ENCODE measurements at places on chromosomes 16 and 17.
A peak's percentile ranks its signal among the peaks of the same experiment; 100 is the strongest.

GRCh38 chr16:67883872-67884261 is 818 bp upstream of the NRN1L start:
- DNase-seq, result no peak

- no peak for DNase-seq
These were observed 29.5 kb upstream of the PRM1 start for GRCh38 chr16:11310634-11310977.

- no peak for DNase-seq
These were observed 15.8 kb upstream of the IGFALS start for GRCh38 chr16:1809281-1809801.

GRCh38 chr16:84088695-84089395 is 27.9 kb downstream of the MBTPS1 start:
- no peak for DNase-seq

DNA sequence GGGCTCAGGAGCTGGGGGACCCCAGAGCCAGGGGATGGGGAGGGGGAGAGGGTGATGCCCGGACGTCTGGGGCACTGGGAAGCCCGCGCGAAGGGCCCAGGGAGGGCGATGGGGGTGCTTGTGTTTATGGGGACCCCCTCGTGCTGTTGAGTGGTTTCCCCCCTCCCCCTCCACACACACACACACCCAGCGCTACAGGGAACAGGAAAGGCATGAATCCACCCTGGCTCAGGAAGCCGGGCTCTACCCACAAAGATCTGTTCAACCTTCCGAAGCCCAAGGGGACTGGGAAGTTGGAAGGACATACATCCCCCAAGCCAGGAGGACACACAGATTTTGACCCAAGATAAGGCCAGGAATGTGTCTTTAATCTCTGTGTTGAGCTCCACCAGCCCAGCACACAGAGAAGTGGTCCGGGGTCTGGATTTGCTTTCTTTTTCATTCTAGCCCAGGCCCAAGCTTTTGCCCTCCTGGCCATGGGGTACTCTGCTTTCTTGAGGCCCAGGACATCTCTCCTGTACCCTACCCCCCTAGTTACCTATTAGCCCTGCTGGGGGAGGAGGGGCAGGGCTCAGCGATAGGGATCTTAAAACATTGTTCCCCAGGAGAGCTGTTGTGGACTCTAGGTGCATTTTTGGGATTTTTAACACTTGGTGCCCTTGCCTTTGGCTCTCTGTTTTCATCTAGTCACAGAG is 1.2 kb downstream of the UBALD2 start:
- DNase-seq, result no peak

DNA sequence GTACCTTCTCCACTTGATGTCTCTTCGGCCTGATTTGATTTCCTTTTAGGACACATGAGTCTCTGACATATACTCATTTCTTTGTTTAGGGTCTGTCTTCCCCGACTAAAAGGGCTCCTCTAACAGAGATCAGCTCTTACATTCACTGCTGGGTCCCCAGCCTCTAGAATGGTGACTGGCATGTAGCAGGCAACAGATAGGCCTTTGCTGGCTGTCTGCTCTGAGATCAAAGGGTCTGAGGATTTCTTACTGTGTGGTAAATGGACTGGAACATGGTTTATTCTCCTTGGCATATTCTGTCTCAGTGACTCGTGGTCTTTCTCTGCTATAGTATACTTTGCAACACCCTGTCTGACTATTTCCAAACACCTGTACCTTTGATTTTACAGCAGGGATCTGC is 16.7 kb downstream of the DNAAF1 start:
- no peak for DNase-seq

DNA sequence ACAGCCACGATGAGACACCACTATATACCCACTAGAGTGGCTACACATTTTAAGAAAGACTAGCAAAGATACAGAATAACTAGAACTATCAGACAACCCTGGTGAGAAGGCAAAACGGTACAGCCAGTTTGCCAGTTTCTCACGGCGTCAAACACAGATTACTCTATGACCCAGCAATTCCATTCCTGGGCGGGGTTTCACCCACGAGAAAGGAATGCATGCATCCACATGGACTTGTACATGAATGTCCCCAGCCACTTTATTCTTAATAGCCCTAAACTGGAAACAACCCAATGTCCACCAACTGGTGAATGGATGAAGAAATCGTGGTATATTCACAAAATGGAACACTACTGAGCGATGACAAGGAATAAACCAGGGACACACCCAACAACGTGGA is 74.5 kb downstream of the MYH10 start:
- DNase-seq, result no peak

- DNase-seq, result no peak
These were observed 77.5 kb upstream of the DYNLRB2 start for GRCh38 chr16:80463326-80463725.

GRCh38 chr16:54059319-54059718 is 227.3 kb downstream of the IRX3 start:
- DNase-seq, result no peak

DNA sequence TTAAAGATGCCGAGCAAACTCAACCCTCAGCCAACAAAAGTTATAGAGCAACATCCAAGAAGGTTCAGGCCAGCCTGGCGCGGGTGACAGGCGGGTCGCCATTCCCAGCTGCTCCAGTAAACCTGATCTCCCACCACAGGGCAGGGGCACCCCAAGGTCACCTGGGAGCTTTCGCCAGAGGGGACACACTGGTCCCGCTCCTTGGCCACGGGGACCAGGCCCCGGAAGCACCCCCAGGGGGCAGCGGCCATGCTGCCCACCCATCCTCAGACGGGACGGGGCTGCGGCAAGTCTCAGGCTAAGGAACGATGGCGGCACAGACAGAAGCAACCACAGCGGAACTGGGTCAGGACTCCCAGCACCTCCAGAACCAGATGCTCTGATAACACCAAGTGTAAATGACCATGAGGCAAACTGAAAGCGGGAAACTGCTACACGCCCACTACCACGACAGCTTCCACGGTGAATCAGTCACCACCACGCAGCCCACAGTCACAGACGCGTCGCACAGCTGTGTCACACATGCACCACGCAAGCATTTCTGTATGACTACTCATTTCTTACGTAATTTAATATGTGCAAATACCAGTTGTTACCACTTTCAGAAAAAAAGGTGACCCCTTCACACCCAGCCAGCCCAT is 14.1 kb upstream of the CCDC154 start:
- no peak for DNase-seq

DNA sequence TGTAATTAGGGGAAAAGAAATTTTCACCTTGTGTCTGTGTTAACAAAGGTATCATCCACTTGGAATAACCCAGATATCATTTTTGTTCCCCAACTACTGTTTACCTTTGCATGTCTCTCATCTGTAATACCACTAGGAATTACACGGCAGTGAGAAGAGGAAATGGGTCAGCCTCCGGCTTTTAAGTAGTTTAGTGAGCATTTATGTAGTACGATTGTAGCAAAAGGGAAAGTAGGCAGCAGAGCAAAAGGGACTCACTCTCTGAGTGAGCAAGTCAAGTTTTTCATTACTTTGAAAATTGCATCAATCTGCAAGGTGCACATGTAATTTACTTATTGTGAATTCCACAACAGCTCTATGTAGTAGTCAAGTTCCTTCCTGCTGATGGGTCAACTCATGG is 11.2 kb downstream of the PHF12 start:
- DNase-seq, result no peak

DNA sequence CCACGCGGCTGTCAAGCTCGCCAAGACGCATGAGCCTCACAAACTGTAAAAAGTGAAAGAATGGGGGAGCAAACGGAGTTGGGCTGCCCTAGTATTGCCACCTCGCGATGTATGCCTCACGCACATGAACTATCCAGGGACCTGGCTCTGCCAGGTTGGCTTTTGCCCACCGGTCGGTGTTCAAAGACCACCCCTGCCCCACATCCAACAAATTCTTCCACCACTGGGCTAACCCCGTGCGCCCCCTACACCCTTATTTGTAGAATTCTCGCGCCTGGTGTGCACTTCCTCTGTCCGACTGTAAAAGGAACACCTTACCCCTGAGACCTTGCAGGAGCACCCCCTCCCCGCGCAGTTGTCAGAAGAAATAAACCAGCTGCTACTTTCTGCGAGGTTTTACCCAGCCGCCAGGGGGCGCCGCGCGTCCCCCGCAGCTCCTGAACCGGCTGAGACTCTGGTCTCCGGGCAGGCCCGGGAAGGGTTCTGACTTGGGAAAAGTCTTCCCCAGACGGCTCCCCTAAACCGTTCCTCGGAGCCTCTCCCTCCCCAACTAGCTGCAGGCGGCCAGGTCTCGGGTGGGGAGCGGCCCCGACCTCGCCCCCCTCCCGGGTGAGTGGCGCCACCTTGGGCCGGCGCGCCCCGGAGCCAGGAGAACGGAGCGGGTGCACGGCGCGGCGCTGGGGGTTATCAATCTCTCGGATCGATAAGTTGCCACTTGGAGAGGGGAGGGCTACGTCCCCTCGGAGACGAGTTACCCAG is 1.7 kb upstream of the ZNF423 start:
- no peak for DNase-seq

- DNase-seq, result no peak
These were observed 177.1 kb upstream of the WSCD1 start for GRCh38 chr17:5892921-5893675.

GRCh38 chr17:40602445-40603443 is 37.5 kb upstream of the CCR7 start:
- DNase-seq, result no peak

GRCh38 chr17:40139566-40140058 is 725 bp upstream of the CASC3 start:
- no peak for DNase-seq

- no peak for DNase-seq
These were observed 21.4 kb downstream of the CDH5 start for GRCh38 chr16:66387817-66388332.

GRCh38 chr17:33802349-33803198 is 452.5 kb upstream of the CCL2 start:
- no peak for DNase-seq

GRCh38 chr17:51029568-51030463 is 90.9 kb downstream of the SPAG9 start:
- DNase-seq, result peak; percentile 10

Data from brain pericyte (primary cell).